Brain (organoid and tissue), 16 donors: ENCODE measurements at places on chromosomes 16 and 17.

GRCh38 chr17:56983366-56983765 lies 5.4 kb downstream of the SCPEP1 start:
- no peak for DNase-seq

- DNase-seq = no peak
Measured at GRCh38 chr17:77419547-77420094, 278.9 kb downstream of the SEC14L1 start.

DNA sequence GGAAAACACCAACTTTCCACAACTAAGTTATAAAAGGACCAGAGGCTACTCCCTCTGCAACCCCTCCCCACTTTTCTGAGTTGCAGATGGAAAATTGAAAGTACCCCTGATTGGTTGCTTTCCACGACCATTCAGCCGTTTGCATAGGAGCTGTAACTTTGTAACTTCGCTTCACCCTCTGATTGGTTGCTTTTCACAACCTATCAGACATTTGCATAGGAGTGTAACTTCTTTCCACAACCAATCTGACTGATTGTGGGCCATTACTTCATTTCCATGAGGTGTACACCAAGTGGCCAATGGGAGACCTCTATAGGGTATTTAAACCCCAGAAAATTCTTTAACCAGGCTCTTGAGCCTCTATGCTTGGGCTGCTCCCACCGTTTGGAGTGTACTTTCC lies 644.1 kb downstream of the WWOX start:
- DNase-seq = no peak

GRCh38 chr17:1608676-1609075 lies 20.0 kb downstream of the SLC43A2 start:
- DNase-seq = no peak

- DNase-seq = peak; percentile 78
Measured at GRCh38 chr17:67289181-67289876, 44.3 kb upstream of the HELZ start.
